Nucleus accumbens (tissue), 56 donors: ENCODE measurements at places on chromosomes 16 and 17.

DNA sequence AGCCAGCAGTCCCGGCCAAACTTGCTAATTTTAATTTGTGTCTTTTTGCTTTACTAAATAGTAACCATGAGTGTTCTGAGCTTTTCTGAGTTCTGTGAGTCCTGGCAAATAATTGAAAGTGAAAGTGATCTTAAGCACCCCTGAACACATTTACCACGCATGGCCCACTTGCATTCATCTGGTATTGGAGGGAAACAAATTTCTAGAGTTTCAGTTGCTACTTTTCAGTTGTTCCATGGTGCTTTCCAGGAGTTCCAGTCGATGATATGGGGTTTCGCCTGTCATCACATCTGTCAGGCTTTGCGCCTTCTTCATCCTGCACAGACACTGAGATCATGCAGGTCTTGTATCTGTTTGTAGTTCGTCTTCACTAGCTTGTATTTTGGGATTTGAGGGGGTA lies 44.1 kb downstream of the CRLF3 start:
- no peak for DNase-seq

GRCh38 chr16:67040166-67040565 lies 11.2 kb downstream of the CBFB start:
- DNase-seq, result no peak

- no peak for DNase-seq
Observed at GRCh38 chr17:74578979-74579378, 11.7 kb upstream of the CD300H start.

- peak; percentile 29 for DNase-seq
Observed at GRCh38 chr16:85029408-85029784, 1.8 kb downstream of the KIAA0513 start.

- no peak for DNase-seq
Observed at GRCh38 chr17:75228847-75229246, 23.4 kb downstream of the NUP85 start.

GRCh38 chr17:9284884-9285283 lies 263.6 kb downstream of the NTN1 start:
- DNase-seq, result no peak

DNA sequence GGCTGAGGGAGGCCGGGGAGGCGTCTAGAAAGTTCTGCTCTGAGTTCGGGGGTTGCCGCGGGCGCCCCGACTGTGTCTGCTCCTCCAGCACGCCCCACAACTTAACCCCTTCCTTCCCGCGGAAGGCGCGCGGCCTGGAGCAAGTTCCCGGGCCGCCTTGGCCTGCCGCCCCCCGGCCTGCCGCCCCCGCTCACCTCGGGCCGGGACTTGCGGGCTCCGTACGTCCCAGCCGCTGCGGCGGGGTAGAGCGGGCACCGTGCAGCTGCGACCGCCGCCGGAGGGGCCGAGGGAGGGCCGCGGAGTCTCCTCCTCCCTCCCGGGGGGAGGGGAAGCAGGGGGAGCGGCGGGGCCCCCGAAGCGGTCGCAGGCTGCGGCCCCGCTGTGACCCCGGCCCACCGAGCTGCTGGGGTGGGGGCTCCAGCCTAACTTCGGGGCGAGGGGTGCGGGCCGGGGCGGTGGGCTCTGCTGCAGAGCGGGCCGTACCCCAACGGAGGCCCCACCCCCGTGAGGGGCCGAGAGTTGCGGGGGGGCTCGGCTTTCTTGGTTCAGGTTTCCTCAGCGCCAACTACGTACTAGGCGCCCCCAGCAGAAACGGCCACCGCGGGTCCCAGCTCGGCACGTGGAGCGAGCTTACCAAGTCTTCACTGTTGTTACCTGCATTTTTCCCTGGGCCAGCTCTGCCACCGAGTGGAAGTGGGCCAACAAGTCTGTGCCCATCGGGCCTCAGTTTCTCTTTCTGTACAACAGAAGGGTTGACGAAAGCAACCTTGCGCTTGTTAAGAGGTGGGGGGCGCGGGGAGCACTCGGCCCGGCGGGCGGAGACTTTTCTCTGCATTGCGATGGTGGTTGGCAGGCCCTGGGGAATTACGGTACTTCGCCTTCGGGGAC lies at the start of gene CCDC102A:
Gene CCDC102A (minus strand): TSS at position 266 of the 888 bp plus-strand sequence. CDS start 7,394 bp downstream, outside the sequence.
- no peak for DNase-seq
